Activated naive CD8-positive, alpha-beta T cell treated with anti-CD3 and anti-CD28 coated beads, Interleukin-2, amount 10 ng/mL, durations not matched to agents 7 days and 5 days (primary cell): ENCODE measurements at places on chromosomes 12 and 14.
A peak's percentile ranks its signal among the peaks of the same experiment; 100 is the strongest.

GRCh38 chr12:39426636-39427240 is 16.2 kb downstream of the KIF21A start:
- DNase-seq, result no peak

DNA sequence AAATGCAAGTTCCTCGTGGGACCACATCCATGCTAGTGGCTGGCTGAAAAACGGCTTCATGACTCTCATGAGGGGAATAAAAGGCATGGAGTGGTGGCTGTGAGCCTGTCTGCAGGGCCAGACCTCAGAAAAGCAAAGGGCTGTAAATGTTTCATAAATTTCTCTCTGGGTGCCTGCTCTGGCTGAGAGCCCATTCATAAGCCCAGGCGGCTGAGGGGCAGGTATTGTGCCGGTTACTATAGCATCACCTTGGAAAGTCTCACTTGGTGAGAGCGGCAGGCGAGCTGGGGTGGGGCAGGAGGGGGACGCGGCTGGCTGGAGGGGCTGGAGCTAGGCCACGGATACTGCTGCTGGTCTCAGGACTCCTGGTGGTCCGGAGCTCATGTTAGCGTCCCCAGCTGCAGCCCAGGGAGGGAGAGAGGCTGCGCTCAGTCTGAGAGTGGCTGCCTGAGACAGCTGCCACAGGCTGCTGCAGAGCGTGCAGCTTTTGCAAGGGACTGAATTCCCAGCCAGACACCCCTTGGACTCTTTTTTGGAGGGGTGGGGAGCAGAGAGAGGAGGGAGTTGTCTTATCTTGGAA is at the start of gene SLC17A8:
Gene SLC17A8 (plus strand): TSS at position 431 of the 580 bp plus-strand sequence. CDS start 318 bp downstream, outside the sequence.
- no peak for DNase-seq

- DNase-seq, result no peak
Observed at GRCh38 chr12:56768424-56768823, 5.3 kb downstream of the HSD17B6 start.

GRCh38 chr12:40942326-40942725 is 245.8 kb upstream of the PDZRN4 start:
- DNase-seq, result no peak

GRCh38 chr12:30519535-30519934 is 176.1 kb downstream of the IPO8 start:
- DNase-seq, result no peak

GRCh38 chr12:107884769-107885694 is 110.5 kb downstream of the ASCL4 start:
- DNase-seq, result peak; percentile 42

- peak; percentile 38 for DNase-seq
Observed at GRCh38 chr14:53955671-53956426, 776 bp downstream of the BMP4 start.

GRCh38 chr12:9843407-9843806 is 16.1 kb downstream of the KLRF1 start:
- no peak for DNase-seq

- no peak for DNase-seq
Observed at GRCh38 chr12:131024026-131024425, 70.3 kb downstream of the ADGRD1 start.

DNA sequence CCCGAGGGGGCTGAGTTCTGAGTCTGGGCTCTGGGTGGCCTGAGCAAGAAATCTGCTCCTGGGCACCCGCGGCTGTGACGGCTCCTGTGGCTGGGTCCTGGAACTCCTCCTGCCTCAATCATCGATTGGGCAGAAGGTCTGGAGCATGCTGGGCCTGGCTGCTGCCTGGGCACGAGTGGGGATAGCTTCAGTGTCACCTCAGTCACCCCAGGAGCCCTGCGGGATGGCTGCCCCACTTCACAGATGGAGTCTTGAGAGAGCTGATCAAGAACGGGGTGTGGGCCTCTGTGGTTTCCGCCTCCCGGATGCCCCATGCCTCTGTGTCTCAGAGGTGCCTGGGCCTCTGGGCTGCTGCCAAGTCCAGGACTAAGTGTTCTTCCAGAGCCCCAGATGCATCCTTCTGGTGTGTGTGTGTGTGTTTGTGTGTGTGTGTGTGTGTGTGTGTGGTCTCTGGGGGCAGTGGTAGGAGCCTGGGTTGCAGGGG is 185.6 kb upstream of the C14orf180 start:
- DNase-seq, result peak; percentile 65

- DNase-seq, result no peak
Observed at GRCh38 chr12:90015228-90015627, 306.6 kb upstream of the ATP2B1 start.

DNA sequence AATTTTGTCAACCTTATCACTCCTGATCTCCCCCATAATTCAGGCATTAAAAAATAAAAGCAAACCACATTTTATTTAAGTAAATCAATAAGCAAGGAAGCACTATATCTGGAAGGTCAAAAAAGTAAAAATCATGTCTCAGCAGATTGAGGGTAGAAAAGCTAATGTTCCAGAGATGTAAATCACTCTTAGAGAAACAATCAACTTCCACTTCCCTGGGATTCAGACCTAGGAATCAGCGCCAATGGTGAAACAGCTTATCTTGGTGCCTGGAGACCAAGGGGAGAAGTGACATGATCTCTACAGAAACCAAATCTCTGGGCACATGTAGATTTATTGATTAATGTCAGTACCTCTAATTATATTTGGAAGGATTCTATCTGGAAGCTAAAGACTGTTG is 10.9 kb upstream of the SNX6 start:
- DNase-seq, result no peak

DNA sequence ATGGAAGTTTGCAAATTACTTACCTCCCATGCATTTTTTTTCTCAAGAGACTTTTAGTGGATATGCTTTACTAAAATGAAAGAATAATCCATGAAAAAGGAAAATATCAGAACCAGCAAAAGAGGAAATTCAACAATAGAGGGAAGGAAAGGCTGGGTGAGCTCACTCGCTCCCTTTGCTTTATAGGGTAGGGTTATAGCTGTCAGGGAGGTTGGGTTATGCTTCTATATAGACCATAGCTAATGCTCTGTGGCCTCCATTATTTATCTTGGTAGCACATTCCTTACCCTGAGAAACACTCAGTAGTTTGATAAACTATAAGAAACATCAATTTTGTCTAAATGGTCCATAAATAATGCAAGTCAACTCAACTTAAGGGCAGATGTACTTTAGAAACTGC is 215.9 kb upstream of the FAR2 start:
- no peak for DNase-seq

- DNase-seq, result no peak
Observed at GRCh38 chr12:79455286-79455685, 235.5 kb downstream of the PAWR start.

GRCh38 chr14:20035938-20036337 is at the start of gene OR4K13:
Gene OR4K13 (minus strand): TSS chr14:20036038. CDS start chr14:20034758, 1,280 bp downstream.
- no peak for DNase-seq

DNA sequence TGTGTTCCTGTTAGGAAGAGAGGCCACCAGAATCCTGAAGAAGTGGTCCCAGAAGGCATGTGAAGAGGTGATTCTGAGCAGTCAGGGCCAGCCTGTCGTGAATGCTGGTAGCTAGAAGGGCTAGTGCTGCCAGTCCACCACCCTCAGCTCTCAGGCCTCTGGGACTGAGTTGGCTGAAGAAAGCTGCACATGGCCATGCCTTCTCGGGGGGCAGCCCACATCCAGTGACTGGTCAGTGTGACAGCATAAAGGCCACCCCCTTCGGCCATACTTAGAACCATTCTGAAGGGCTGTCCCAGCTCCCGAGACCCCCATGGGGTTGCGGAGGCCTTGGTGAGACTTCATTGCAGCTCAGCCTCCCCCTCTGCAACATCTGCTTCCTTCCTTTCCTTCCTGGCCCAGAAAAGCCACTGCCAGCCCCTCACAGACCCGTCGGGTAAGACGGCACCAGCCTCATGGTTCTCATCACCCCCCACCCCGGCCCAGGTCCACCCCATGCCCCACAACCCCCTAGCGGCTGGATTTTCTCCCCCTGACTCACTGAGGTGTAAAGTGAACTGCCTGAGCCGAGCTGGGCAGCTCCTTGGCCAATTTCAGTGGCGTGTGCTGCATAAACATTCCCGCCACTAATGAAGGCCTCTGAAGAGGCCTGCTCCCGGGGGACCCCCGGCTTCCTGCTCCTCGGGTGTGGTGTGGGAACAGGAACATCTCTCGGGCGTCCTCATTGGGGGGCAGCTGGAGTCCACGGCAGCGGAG is 49.5 kb upstream of the DIO3 start:
- no peak for DNase-seq

- no peak for DNase-seq
Observed at GRCh38 chr12:42140901-42141300, 3.8 kb downstream of the GXYLT1 start.

GRCh38 chr12:38932320-38932719 is 26.9 kb upstream of the CPNE8 start:
- DNase-seq, result no peak

DNA sequence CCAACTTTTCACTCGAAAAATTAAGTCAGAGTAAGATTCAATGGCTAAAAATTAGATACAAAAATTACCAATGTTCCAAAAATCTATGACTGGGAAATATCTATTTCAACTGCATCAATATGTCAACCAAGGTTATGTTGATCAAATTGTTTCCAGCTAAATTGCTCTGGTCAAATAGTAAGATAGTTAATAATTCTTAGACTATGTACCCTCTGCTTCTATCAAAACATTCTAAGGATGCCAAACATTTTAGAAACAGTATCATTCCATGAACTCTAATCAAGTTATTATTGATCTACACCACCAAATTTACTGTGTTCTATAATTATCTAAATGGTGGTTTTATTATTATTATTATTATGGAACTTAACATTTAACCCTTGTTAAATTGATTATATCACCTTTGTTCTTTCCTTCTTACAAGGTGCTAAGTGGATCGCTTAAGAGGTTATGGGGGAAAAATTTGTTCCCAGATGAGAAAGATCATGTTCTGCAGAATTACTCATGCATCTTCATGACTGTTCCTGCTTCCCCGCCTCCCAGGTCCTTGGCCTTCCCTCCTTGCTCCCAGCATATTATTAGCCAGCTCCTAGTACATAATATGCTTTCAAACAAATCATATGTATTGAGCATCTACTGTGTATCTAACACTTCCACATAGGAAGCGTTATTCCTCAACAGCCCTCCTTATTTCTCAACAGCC is 240.5 kb upstream of the KRR1 start:
- no peak for DNase-seq

GRCh38 chr12:26471560-26471959 is 276.2 kb downstream of the SSPN start:
- no peak for DNase-seq

- no peak for DNase-seq
Observed at GRCh38 chr12:121159467-121160307, 27.0 kb downstream of the P2RX7 start.

DNA sequence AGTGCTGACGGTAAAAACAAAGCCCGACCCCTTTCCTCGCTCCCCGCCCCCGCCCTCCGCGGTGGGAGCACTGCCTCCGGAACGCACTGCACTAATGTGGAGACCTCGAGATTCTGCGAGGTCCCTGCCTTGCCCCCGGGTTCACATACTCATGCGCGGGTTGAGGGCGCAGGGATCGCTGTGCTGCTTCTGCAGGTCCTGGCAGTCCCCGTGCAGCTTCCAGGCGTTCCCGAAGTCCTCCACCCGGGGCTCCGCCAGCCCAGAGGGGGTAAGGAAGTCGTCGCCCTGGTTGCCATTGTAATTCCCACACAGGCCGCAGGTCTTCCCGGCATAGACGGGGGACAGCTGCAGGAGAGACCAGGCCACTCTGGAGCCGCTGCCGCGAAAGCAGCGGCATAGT is 66.8 kb downstream of the VWF start:
- no peak for DNase-seq

- peak; percentile 84 for DNase-seq
Observed at GRCh38 chr12:107912421-107913004, 138.0 kb downstream of the ASCL4 start.

DNA sequence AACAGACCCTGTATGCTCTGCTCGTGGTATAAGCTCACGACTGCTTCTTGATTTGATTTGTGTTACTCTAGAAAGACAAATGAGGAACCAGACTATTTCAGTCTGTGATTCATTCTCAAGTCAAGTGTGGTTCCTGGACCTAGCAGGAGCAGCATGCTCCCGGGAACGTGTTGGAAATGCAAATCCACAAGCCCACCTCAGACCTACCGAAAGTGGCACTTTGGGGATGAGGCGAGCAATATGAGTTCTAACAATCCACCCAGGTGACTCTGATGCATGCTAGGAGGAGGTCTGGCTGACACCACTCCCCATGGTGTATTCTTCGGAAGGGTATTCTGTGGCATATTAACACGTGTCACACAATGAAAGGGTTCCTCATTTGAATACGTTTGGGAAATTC is 59.5 kb upstream of the TMX1 start:
- DNase-seq, result no peak

DNA sequence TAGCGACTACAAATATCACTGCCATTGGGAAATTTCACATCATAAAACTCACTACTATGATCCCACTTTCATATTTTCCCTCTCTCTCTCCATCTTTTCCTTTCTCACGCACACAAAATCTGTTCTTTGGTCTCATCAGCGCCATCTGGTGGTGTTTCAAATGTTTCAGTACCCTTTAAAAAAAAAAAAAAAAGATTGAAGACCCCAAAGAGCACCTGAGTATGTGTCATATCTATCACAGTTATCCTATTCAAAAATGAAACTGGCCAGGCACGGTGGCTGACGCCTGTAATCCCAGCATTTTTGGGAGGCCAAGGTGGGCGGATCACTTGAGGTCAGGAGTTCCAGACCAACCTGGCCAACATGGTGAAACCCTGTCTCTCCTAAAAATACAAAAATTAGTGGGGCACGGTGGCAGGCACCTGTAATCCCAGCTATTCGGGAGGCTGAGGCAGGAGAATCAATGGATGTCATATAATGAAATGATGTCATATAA is 72.4 kb downstream of the TTC9 start:
- no peak for DNase-seq

- DNase-seq, result peak; percentile 67
Observed at GRCh38 chr12:53287741-53288216, 7.6 kb upstream of the PFDN5 start.

GRCh38 chr12:114431902-114432301 is 26.0 kb upstream of the TBX5 start:
- no peak for DNase-seq

DNA sequence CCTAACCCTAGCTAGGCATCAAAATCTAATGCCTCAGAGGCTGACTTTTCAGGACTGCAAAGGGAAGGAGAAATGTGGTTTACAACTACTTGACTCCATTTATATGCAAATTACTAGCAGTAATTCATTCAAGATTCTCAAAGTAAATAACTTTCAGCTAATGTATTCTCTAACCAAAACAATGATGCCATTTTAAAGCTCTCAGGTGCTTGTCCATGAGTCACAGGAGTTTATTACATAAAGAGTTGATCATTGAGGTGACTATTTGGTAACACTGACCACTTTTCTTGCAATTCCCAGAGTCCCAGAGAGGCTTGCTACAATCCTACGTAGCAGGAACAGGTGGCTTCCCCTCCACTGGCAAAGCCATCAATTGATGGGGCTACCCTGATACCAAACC is 109.0 kb upstream of the SLC35F4 start:
- no peak for DNase-seq

GRCh38 chr12:75784591-75784990 is 247.0 kb downstream of the PHLDA1 start:
- no peak for DNase-seq

GRCh38 chr12:129771238-129771637 is 132.6 kb downstream of the TMEM132D start:
- no peak for DNase-seq
